ENCODE measurements at places on chromosomes 2 and 18.
A peak's percentile ranks its signal among the peaks of the same experiment; 100 is the strongest.

- no peak for DNase-seq
Measured at GRCh38 chr2:161250864-161251436, 57.3 kb upstream of the PSMD14 start.

GRCh38 chr18:44835703-44836102, 155.0 kb downstream of the SETBP1 start:
- DNase-seq, result no peak

- no peak for DNase-seq
Measured at GRCh38 chr2:155633887-155634570, 698.5 kb downstream of the NR4A2 start.

- no peak for DNase-seq
Measured at GRCh38 chr18:11071300-11071699, 78.1 kb downstream of the PIEZO2 start.

DNA sequence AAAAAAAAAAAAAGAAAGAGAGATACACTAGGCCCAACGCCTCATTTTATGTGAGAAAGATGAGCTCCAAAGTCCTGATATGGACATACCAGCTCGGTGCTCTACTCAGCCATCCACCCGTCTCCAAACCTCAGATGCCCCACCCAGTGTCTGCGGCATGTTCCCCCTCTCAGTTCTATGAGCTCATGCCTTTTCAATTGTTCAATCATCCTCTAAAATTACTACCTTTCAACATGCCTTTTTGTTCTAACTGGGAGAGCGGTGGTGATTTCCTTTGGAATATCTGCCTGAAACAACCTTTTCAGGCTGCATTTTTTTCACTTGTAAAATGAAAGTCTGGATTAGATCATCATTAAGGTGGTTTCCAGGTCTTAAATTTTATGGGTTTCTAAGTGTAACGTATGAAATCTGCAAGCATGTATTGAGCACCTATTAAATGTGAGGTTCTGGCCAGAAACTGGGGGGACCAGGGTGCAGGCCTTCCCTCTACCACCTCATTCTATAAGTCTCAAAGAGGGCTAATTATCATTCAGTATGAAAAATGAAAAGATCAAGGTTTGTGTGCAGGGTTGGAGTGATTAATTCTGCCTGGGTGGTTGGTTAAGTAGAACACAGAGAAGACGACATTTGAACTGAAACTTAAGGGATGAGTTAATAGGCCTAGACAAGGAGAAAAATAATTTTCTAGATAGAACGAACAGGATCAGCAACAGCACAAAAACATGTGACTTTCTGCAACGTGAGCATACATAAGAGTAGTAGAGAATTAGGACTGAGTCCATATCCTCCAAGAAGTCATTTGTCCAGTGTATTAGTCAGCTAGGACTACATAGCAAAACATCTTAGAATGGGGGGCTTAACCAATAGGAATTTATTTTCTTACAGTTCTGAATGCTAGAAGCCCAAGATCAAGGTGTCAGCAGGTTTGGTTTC, 87.4 kb upstream of the GLS start:
- DNase-seq, result no peak

DNA sequence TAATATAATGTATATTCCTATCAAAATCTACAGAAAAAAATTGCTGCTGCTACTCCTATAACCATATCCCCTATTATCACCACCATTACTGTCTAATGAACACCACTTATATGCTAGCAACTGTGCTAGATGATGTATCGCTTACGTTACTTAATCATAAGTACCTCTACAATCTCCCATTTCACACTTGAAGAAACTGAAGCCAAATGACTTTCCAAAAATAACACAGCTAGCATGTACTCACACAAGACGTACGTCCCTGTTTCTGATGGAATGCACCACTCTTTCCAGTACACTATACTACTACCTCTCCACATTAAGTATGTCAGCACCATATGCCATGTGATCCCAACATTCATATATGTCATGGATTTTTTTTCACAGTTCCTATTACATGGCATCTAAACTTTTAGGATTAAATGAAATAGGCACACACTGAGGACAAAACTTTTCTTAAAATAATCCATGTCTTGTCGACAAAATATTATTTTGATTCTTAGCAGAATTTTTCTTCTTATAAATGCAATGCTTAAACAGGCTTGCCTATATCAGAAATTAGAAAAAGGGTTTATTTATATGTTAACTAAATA, 112.8 kb downstream of the NBAS start:
- no peak for DNase-seq

- DNase-seq, result peak; percentile 99
Measured at GRCh38 chr2:55061523-55062344, 11.5 kb upstream of the RTN4 start.

GRCh38 chr2:146323564-146323963, 1521.3 kb upstream of the ACVR2A start:
- DNase-seq, result no peak

DNA sequence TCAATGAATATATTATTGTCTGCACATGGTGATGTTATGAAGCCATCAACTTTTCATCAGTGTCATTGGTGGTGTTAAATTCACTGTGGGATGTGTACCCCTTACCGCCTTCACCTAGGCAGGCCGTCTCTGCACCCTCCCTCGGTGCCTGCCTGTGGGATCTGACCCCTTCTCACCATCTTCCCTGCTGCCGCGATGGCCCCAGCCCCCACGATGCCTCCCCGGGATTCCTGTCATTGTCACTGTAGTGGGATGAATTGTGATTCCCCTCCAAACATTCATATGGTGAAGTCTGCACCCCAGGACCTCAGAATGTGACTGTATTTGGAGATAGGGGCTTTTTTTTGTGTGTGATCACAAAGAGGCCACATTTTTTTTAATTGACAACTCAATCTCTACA, 198.3 kb upstream of the HS6ST1 start:
- no peak for DNase-seq

DNA sequence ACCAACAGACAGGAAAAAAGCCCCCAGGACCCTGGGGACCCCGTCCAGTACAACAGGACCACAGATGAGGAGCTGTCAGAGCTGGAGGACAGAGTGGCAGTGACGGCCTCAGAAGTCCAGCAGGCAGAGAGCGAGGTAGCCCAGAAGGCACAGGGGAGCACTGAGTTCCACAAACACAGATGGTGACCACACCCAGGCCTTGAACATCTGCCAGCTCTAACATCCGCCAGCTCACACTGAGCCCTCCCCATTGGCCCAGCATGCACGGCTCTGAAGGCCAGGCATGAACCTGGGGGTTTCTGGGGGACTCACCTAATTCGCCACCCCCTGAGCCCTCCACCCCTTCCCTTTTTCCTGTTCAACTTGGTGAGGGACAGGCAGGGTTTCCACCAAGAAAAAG, 25.6 kb upstream of the PRLH start:
- DNase-seq, result peak; percentile 46

DNA sequence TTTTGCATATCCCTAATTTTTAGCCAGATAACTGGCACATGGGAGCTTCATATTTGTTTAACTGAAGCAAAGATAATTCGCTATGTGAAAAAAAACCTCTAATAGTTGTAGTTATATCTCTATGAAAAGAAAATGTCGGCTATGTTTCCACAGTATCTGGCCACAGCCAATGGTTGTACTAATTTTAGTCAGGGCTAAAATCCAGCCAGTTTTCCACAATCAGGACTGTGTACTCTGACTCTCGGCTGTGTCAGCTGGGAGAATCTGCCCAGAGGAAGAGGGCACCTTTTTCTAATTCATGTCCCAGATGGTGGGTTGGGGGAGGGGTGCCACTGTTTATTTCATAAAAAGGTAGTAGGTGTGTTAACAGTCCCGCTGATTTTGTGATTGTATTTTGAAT, 38.8 kb downstream of the STRADB start:
- DNase-seq, result no peak

DNA sequence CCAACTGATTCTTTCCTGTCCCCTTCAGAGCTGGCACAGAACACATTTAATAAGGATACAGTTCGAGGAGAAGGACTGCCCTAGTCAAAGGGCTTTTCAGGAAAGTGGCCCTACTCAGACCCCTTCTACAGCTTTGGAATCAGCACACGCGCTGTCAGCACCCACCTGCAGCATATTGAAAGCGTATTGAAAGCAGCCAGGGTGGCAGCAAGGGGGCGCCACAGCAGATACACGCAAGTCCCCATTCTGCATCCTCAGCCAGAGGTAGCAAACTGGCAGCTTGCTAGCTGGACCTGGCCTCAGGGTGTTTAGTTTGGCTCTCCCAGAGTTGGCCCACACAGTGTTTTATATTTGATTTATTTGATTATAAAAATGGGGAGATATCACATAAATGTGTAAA, 101.0 kb upstream of the NT5C1B start:
- DNase-seq, result no peak

GRCh38 chr2:62313449-62314227, 117.7 kb downstream of the B3GNT2 start:
- no peak for DNase-seq

DNA sequence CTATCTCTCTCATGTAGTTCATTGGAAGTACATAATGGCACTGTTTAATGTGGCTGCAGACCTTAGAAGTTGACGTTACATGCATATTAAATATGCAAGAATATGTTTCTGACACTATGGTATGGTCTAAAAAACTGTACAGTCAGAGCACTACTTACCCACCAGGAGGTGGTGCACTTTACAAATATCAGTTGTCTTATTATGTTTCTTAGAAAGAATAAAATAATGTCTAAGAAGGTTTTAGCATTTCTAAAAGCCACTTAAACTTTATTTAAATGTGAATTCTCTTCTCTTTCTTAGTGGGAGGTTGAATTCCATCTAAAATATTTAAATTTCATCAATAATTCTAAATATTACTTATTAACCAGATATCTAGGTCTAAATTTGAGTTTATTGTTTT, 4.3 kb downstream of the TMEFF2 start:
- DNase-seq, result no peak

DNA sequence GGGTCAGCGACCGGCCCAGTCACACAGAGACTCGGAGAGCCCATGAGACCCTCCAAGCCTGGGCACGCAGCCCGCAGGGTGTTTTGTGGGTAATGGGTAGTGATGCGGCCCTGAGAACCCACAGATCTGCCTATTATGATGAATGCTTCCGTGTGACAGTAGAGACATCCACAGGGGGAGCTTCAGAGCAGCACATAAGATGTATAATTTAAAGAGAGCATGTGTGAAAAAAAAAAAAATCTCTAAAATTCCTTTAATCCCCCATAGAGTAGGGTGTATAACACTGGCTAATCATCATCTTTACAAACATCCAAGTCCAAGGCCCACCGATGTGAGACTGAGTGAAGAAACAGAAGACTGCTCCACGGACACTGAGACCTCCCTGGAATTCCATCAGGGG, 34.6 kb downstream of the BIN1 start:
- DNase-seq, result no peak
